ENCODE measurements at places on chromosomes 3 and 15. TPM values are rescaled to one million over a fixed set of nuclear protein-coding genes. Genes with fewer than 3 reads are reported as not detected.

GRCh38 chr15:53588773-53589172 lies 170.7 kb downstream of the WDR72 start:
- peak; percentile 4 for DNase-seq

The PSTPIP1 gene
- not detected for total RNA-seq

DNA sequence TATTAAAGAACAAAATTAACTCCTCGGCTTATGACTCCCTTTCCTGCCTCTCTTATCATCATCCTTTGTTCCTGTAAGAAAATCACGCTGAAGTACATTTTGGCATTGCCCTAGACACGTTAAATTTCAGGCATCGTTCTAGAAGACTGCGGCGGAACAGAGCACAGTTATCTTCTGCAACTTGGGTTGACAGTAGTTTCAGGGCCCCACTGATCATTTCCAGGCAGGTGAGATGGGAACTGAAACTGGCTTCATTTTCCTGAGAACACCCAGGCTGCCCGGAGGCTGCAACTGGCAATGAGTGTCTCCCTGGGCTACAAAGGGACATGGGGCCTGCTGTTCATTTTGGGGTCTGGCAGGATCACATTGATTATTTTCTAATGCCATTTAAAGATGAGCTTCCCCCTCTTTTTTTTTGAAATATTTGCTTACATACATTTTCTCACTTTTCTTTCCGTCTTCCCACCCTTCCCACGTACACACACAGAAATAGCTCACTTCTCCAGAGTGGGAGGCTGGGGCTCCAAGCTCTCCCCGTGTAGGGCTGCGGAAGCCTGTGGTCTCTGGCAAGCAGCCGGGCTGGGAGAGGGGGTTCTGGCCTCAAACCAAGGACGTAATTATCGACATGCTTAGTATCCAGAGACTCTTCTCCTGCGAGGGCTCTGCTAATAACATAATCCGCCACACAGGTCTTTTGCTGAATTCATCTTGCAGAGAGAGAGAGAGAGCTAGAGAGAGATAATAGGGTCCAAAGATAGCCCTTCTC lies 267.4 kb downstream of the ABHD5 start:
- DNase-seq: no peak

- no peak for DNase-seq
These were observed 69.9 kb upstream of the TP63 start for GRCh38 chr3:189561256-189561655.

GRCh38 chr15:56016281-56016680 lies 22.9 kb upstream of the NEDD4 start:
- no peak for DNase-seq

The GRAMD1C gene
- total RNA-seq: 6.0 TPM

GRCh38 chr3:190340071-190340470 lies 17.8 kb upstream of the CLDN1 start:
- no peak for DNase-seq

The RPUSD2 gene
- 13.2 TPM for total RNA-seq

Data from RPMI7951 (cell line).